NCI-H226 (cell line): ENCODE measurements at places on chromosomes 12 and 14.

DNA sequence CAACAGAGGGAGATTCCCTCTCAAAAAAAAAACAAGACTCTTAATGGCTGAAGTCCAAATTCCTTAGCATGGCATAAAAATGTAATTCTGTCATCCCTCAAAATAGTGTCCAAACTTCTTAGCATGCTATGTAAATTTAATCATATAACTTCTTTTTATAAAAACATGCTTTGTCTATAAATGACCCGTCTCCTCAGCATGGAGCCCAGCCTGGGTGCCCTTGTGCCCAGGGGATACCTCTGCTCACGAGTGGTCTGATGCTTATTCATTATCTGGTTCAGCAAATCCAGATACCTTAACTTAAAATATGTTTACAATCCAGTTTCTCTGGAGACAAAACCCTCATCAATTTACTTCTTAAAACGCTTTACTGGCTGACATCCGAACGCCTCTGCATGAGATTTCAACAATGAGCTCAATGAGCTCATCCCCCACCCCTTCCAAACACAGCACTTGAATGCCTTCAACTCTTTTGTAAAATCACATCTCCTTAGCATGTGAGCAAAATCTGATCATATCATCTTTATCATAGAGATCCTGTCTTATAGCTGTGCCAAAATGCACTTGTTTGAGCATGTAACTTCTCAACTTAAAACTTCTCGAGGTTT is 15.7 kb downstream of the RTL1 start:
- DNase-seq = no peak

DNA sequence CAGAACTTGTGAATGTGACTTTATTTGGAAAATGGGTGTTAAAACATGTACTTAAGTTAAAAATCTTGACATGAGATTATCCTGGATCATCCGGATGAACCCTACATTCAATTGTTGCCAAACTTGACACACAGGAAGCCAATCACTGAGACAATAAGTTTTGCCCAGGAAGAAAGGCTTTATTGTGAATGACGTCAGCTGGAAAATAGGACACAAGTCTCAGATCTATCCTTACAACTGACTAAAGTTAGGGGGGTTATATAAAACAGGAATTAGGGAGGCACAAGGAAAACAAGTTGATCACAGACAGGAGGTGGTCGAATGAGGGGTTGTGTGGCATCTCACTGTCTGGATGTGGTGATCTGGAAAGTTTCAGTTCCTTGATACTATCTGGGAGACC is 126.9 kb downstream of the TTC8 start:
- no peak for DNase-seq

DNA sequence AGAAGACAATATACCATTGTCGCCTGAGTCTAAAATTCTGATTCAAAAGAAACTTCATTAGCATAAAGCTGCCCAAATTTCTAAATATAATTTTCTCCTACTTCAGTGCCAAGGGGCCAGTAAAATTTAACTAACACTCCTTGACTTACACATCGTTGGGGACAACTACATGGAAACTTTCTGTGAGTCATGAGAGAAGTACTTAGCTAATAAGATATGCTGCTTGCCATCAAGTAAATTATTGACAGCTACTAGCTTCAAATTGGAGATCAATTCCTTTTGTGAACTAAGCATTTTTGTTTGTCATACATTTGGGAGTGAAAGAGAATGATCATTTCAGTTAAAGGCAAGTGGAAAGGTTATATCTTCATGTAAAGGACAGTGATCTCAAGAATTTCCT is 373.3 kb downstream of the MDGA2 start:
- DNase-seq = no peak

- no peak for DNase-seq
These were observed 13.1 kb downstream of the KRT83 start for GRCh38 chr12:52307836-52308805.

GRCh38 chr12:70556179-70556869 is 80.9 kb downstream of the PTPRB start:
- DNase-seq = no peak

DNA sequence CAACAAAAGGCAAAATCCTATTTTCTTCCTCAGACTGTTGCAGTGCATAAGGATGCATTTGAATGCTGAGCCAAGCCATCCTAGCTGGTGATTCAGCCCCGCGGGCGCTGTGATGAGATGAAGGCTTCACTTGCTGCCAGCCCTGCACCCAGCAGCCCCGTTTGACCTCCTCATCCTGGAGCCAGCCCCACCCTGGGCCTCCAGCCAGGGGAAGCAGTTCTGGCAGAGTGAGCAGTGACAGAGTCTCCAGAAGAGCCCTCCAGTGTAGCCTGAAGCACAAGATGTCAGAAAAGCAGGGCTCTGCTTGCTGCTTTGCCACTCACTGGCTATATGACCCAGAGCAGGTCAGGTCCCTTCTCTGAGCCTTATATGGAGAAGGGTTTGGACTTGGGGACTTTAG is 96.2 kb upstream of the HSPB8 start:
- DNase-seq = no peak

DNA sequence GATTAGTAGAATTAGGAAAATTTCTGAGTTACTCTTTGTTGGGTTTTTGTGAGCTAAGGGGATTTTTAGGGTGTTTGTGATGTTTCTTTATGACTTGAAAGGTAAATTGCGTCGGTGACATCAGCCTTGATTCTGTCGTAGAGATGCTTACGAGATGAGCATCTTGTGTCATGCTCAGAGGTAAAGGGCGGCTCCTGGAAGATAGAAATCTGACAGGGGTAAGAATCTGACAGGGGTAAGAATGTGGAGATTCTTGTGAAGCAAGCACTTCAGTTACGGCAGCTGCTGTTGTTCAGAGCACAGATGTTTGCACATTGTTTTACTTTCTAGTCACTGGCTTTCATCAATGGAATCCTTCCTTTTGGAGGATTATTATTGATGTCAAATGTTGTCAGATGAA is 22.5 kb downstream of the EML1 start:
- no peak for DNase-seq

DNA sequence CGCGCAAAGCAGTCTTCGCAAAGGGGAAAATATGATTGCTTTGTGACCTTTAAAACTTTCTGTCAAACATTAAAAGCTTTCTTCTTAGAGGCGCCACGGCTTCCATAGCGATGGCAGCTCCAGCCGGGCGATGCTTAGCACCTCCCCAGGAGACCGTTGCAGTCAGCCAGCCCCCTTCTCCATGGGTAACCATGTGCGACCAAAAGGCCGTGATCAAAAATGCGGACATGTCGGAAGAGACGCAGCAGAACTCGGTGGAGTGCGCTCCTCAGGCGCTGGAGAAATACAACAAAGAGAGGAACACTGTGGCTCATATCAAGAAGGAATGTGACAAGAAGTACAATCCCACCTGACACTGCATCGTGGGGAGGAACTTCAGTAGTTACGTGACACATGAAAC is 12.7 kb upstream of the STON2 start:
- no peak for DNase-seq

DNA sequence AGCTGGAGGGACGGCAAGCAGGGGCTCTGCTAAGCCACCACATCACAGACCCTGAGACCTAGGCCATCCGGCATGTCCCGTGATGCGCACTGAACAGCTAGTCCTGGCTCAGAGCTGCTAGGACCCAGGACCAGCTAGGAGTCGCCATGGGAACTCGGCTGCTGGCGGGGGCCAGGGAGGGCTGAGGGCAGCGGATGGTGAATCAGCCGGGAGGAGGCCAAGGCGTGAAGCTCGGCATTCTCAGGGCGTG is 5.1 kb downstream of the AHNAK2 start:
- peak; percentile 99 for DNase-seq

DNA sequence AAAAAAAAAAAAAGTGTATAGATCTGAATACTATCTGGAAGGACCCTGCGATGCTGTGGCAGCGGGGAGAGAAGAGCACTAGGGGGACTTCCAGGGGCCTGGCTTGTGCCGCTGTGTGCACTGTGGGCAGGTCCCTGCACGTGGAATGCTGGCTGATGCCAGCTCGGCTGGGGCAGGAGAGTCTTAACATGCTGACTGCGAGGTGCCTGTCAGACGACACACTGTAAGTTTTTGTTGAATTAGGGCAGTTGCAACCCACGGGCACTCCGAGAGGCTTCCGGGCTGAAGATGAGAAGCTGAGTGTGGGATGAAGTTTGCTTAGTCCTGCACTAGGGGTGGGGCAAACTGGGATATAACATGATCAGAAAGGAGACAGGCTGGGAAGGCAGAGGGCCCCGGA is 10.7 kb downstream of the GLT1D1 start:
- no peak for DNase-seq

DNA sequence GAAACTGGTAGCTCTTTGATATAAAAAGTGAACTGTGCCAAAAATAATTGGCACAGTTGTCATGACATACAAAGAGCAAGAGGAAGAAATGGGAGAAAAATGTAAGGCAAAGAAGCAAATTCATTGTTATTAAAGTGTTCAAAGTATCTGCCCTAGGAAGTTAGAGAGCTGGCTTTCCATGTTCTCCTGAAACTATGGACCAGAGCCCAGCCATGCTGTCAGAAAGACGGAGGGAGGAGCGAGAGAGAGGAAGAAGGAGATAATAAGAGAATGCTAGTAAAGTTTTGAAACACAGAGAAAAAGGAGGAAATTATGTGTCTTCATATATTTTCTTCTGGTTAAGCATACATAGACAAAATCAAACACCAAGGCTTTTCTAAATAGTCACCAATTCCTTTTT is 78.1 kb upstream of the PELI2 start:
- DNase-seq = no peak

DNA sequence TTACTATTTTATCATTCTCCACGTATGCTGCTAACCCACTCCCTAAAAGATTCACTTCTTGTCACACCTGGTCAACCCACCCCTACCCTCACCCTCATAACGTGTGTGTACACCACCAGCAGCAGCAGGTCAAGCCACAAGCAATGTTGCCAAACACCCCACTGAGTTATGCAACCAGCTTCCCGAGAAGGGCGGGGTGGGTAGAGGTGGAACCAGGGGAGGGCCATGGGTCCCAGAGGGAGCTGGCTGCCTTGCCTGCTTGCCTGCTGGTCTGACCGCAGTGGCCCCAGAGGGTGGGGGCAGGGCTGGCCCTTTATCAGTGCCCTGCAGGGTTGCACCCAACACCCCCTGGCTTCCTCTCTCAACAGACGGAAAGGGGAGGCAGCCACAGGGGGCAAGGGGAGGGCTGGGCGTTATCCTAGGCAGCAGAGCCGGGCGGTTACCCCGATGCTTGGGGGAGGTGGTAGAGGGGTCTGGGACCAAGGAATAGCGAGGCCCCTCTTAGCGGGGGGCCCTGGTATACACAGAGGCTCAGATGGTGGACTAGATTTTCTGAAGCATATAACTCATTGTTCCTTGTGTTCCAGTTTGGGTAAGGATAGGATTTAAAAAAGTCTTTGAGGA is 3.5 kb upstream of the NFE2 start:
- DNase-seq = peak; percentile 95

GRCh38 chr12:81520064-81520945 is 238.8 kb downstream of the PPFIA2 start:
- no peak for DNase-seq

GRCh38 chr14:71398450-71398849 is 491.2 kb downstream of the PCNX1 start:
- no peak for DNase-seq

DNA sequence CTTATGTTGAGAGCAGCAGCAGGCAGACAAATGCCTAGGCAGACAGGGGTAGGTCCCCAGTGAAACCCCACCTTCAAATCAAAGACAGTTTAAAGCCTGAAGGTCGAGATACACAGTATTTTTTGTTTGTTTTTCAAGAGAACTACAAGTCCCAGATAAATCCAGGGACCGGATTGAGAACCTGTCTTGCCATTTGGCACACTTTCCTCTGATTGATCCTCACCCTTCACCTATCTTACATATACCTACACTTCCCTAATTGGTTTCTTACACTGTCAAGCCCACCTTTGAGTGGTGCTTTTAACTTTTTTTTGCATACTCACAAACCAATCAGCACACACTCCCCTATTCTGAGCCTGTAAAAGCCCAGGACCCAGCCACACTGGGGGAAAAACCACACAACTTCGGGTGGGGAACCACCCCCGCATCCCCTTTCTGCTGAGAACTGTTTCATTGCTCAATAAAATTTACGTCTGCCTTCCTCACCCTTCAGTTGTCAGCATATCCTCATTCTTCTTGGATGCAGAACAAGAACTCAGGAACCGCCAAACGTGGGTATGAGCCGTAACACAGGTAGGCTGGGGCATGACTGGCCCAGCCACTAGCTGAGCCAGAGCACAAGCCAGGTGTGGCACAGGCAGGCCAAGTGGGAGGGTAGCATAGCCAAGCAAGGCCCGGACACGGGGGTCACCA is 11.1 kb downstream of the DICER1 start:
- no peak for DNase-seq

DNA sequence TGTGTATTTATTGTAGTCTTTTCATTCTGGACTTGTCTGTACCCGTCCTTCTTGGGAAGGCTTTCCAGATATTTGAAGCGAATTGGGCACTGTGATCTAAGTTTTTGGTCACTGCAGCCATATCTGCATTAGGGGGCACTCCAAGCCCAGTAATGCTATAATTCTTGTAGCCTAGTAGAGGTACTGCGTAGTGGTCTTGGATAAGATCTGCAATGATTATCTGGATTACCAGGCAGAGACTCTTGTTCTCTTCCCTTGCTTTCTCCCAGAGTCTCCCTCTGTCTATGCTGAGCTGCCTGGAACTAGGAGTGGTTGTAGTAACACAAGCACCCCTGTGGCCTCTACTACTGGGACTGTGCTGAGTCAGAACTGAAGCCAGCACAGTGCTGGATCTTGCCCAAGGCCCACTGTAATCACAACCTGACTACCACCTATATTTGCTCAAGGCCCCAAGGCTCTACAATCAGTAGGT is 30.0 kb downstream of the SLC38A2 start:
- peak; percentile 22 for DNase-seq

- DNase-seq = no peak
These were observed 36.7 kb upstream of the EGLN3 start for GRCh38 chr14:33987565-33988080.

- DNase-seq = no peak
These were observed 185.8 kb upstream of the SOX5 start for GRCh38 chr12:24135158-24135850.

DNA sequence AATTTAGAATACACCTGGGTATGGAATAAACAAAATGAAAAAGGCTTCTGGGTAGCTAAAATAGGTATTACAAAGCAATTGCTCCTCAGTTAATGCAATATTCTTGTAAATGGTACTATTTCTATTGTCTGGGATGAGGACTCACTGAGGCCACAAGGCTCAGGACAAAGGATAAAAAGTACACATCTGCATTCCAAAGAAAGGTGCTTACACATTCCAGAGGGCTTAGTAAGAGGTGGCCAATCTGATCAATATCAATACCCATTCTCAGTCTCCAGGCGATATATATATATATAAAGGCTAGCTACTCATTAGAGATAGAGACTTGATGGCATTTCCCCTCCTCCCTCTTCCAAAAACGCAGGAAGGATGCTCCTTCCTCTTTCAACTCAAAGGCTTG is 43.8 kb downstream of the ATXN7L3B start:
- no peak for DNase-seq

DNA sequence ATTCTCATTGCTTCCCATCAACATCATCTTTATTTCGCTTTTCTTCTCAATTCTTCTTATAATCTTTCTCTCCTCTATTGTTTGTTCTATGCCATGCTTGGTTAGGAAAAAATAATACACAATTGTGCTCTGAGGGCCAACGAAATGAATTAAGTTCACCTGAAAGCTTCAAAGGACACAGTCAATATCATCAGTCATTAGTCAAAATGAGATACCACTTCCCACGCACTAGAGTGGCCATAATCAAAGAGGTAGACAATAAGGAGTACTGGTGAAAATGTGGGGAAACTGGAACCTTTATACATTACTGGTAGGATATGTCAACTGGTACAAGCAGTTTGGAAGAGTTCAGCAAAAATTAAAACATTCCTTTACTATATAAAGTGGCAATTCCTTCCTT is 91.5 kb downstream of the TMTC1 start:
- no peak for DNase-seq
